ENCODE measurements at places on chromosomes 1 and 21.
A peak's percentile ranks its signal among the peaks of the same experiment; 100 is the strongest.

GRCh38 chr1:86756062-86756406, 51.7 kb downstream of the SH3GLB1 start:
- DNase-seq = no peak

DNA sequence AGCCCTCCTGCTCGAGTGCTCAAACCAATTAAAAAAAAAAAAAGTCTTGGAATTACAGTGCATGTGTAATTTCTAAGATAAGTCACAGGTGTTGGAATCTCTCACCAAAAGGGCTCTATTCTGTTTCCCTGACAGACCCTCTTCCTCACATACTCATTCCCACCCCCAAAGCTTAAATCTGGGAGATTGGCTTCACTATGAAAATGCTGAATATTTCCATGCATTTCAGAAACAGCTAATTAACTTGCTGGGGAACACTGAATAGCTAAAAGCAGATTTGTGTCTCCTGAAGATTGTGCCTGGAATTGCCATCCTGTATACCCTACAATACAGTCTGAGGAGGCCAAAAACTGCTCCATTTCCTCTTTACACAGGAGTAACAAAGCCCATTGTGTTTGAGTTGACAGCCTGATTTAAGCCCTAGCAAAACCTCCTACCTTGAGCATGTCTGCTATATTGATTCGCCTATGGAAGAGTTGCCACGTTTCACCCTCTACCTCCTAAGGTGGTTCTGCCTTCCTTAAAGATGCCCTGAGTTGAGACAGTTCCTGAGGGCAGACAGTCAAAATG, 1.4 kb upstream of the PIK3R3 start:
- DNase-seq = no peak

- DNase-seq = peak; percentile 81
These were observed 27.5 kb upstream of the EPB41 start for GRCh38 chr1:28886731-28887418.

GRCh38 chr1:20891091-20891490, 104.0 kb upstream of the HP1BP3 start:
- DNase-seq = no peak

DNA sequence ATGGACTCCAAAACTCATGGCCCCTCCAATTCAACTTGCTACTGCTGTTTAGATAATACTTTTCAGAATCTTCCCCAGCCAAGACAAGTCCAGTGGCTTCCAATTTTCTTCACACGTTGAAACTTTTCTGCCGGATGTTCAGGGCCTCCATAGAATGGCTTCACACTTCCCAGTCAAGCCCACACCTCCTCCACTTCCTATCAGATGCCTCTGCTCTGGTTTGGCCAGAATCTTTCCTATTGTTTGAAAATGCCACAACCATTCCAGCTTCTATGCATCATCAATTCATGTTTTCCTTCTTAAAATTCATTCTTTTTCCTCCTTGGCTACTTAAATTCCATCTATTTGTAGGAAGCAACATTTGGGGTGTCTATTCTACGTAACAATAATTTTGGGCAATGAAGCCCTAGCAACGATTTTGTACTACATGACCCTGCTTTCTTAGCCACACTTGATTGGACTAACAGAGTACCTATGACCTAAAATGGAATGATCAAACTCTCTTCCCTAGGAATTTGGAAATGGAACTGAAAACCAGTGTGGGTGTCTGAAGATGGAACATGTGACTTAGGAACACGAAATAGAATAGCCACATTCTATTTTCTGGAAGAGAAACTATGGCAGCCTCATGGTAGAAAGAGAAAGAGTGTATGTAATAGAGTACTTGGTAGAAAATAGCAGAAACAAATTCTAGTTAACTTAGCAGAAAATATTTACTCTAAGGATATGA, 74.1 kb upstream of the CNIH3 start:
- DNase-seq = no peak

DNA sequence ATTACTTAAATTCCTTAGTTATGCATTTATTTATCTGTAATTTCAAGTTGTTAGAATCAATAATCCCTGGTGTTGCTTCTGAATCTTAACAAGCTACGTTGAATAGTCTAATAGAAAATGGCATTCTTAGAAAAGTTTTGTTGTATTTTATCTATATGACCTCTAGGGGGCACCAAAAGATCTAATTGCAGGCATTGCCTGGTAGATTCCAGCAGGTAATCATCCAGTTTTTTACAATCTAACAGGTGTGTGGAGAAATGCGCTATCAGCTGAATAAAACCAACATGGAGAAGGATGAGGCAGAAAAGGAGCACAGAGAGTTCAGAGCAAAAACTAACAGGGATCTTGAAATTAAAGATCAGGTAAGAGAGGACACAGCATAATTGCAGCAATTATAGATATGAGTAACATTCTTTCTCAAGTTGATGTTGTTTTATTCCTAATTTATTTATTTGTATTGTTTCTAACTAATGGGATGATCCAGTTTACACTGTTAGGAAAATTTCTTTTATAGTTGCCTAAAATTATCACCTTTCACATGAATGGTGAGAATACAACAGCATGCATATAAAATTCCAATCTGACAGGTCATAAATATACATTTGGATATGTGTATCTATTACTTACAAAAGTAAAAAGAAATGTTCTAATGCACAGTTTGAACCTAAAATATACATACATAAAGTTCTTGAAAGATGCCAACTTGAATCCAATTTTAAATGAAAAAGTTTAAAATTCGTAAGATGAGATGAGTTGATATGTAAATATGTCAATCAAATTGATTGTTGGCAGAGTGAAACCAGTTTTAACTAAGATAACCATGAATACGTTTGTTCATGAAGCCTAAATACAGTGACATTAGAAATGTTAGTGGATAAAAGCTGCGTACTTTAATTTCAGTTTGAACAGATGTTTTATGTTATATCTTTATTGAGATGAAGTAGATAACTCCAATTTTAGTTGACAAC, 88.4 kb downstream of the SDCCAG8 start:
- no peak for DNase-seq

DNA sequence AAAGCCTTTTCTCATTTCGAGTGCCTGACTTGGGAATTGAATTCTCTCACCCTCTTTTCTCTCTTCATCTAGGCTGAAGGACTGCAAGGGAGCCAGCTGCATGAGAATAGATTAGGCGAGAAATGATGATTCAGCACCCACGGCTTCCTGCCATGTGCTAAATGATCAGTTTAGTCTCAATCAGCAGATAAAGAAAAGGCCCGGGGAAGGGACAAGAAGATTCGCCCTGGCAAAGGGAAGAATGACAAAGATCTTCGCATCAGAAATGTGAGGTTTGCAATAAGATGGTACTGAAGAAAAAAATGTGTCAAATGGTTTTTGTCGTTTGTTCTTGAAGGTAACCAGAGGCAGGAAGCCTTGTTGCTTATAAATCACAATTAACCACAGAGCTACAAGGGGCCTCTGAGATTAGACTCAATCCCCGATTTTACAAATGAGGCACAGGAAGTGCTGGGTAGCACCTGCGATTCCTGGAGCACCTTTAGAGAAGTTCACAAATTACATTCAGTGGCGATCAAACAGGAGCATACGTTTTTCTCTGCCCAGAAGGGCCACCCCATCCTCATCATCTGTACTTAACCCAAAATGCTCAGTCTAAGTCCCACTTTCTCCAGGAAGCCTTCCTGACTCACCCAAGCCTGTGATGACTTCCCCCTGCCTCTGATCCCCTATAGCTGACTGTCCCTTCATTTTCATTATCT, 183.4 kb downstream of the ZNF281 start:
- no peak for DNase-seq

DNA sequence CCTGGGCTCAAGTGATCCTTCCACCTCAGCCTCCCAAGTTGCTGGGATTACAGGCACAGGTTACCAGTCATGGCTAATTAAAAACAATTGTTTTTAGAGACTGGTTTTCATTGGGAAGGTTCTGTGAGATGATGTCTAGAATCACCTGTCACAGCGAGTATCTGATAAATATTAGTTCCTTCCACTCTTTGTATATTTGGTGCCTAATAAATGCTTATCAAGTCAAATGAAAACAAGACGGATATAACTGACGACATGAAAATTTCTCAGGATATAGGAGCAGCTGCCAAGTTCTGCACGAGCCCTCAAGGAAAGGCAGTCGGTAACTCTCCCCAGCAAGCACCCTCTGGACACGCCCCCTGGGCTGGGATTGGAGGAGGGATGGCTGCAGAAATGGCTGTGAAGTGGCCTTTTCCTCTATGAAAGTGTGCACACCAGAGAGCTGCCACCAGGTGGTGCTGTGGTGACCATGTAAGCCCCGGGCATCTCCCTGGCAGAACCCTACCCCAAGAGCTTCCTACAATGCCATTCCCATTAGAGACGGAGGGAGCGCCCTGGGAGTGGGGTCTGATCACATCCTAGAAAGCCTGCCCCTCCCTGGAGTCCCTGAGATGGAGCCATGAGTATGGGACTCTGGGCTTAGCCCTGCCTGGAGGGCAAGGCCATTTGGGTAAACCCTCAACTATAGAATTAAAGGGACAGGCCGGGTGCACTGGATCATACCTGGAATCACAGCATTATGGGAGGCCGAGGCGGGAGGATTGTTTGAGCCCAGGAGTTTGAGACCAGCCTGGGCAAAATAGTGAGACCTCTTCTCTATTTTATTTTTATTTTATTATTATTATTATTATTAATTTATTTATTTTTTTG, 50.9 kb downstream of the HTR6 start:
- peak; percentile 78 for DNase-seq

DNA sequence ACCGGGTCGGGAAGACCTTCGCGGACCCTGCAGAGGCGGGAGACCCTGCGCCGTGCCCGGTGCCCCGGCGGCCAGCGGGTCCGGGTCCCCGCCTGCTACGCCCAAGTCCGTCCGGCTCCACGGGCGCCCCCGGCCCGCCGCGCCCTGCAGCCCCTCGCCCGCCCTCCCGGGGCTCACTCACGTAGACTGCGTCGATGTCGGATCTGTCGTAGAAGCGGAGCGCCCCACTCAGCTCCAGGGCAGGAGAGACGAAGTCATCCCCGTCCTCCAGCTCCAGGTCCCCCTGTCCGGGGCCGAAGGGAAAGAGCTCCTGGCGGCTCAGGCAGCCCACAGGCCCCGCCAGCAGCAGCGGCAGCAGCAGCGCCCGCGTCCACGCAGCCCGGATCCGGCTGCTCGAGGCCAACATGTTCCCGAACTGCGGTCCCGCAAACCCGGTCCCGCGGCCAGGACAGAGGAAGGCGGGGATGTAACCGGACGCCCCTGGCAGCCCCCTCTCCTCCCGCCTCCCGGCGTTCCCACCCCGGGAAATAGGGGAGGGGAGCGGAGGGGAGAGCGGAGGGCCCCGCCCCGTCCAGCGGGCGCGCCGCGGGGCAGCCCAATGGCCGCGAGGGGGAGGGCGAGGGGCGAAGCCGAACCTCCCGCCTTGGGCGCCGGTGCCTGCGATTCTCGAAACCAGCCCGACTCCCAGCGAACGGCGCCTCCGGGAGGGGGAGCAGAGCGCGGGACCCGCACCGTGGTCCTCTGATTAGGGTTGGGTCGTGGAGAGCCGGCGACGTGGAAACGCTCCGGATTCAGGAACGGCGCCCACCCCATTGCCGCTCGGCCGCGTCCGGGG, at the start of gene NID1:
Gene NID1, minus strand, starts transcription at position 417 of the 835 bp plus-strand sequence. Its CDS starts 11 bp downstream, at position 406.
- peak; percentile 92 for DNase-seq

DNA sequence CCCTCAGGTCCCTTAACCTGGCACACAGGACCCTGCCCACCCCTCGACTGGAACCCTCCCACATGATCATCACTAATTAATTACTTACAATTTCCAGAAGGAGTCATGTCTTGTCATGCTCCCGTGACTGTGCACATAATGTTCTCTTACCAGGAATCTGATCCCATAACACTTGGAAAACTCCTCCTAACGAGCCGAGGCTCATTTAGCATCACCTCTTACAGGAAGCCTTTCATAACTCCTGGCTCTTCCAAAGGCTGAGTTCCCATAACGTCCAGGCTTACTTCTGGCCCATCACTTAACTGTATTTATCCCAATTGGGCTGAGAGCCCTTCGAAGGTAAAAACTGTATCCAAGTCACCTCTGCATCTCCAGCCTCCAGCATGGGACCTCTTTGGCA, 147.9 kb upstream of the JUN start:
- no peak for DNase-seq

GRCh38 chr1:161200421-161200991, 1.7 kb upstream of the ADAMTS4 start:
- no peak for DNase-seq

DNA sequence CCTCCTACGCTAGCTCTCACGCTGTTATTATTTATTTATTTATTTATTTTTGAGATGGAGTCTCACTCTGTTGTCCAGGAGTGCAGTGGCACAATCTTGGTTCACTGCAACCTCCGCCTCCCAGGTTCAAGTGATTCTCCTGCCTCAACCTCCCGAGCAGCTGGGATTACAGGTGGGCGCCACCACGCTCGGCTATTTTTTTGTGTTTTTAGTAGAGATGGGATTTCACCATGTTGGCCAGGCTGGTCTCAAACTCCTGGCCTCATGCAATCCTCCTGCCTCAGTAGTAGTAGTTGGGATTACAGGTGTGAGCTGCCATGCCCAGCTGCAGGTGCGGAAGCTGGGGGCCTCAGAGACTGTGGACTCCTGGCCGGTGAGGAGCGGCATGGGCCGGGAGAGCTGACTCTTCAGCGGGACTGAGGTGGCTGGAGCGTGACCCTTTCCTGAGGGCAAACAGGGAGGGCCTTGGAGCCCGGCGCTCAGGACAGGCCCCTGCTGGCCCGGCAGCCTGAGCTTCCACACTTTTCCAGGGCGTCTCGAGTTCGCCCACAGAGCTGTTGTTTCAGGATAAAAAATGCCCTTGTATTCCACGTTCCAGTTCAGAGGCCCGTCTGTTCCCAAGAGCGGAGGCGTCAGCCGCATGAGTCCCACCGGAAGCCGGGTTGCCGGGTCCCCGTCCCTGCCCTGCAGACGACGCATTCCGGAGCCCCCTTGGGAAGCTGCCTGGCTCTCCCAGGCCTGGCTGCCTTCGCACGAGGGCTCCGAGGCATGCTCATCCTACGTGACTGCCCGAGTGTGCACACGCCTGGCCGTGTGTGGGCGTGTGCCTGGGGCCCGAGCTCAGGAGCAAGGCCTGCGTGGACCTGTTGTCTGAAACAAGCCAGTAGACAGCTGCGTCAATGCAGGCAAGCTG, 126.2 kb downstream of the SIK1 start:
- no peak for DNase-seq

DNA sequence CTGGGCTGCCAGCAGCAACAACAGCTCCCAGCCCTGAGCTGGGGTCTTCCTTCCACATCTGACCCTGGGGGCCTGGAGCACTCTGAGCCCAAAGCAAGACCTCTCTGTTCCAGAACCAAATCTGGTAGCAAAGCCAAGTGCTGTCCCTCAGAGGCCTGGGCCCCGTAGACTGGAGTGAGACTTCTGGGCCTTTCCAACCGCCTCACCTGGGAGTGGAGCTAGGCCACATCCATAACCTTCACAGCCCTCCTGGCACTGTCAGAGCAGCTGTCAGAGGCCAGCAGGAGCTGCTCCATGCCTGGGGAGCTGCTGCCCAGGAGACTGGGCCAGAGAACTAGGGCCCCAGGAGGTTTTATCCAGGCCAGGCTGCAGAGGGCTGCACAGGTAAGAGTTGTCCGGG, 15.4 kb upstream of the SLC5A9 start:
- no peak for DNase-seq

DNA sequence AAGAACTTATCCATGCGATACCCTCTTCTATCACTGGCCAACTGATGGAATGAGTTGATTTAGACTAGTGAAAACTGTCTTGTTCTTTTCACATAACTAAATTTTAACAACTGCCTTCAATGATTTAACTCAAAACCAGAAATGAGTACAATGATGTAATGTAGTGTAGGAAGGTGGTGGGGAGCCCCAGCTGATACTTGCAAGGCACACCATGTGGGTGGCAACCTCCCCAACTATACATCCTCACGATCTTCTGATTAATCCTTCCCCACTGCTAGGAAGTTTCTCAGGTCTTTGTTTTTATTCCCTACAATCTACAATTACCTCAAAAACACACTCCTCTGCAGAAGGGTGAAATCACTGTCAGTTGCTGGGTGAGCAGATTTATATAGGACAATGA, 100.7 kb downstream of the KCTD3 start:
- no peak for DNase-seq
